CD4-positive, alpha-beta T cell treated with Interferon alpha-2 for 1 hour (primary cell): ENCODE measurements at places on chromosomes 6 and 20.
A peak's percentile ranks its signal among the peaks of the same experiment; 100 is the strongest.

DNA sequence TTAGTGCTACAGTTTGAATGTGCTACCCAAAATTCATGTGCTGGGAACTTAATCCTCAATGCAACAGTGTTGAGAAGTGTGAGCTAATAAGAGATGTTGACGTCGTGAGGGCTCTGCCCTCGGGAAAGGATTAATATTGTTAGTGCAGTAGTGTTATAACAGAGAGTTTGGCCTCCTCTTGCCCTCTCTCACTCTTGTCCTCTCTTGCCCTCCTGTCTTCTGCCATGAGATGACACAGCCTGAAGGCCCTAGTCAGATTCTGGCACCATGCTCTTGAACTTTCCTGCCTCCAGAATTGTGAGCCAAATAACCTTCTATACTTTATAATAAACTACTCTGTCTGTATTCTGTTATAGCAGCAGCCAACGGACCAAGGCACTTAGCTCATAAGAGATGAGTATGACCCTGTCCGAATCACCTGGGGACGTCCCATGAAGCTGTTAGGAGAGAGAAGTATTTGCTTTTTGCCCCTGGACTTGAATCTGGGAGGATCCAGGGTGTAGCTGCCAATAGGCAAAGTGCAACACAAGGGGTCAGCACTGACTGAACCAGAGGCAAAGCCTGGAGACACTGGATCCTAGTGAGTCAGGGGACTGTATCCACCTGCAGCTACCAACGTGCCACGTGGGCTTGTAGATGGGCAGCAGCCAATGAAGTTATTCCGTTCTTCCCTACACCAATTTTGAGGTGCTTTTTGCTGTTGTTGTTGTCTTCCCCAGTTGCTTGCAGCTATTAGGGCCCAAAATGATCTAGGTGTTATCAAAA, 233.7 kb downstream of the THBS2 start:
- no peak for DNase-seq

- no peak for DNase-seq
Observed at GRCh38 chr6:2695454-2696095, 55.1 kb downstream of the MYLK4 start.

DNA sequence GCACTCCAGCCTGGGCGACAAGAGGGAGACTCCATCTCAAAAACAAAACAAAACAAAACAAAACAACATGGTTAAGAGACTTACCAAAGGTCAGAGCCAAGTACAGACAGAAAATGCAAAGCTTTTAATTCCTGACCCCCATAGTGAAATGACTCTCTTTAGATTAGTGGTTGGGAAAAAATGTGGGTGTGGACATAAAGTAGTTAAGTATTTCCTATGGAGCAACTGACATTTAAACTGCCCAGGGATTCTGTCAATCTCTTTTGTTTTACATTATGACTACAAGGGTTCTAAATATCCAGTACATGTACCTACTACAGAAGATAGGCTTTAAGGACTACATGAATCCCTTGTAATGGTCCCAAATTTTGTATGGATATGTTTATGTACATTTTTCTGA, 75.1 kb downstream of the IRAK1BP1 start:
- no peak for DNase-seq

- no peak for DNase-seq
Observed at GRCh38 chr6:37690964-37691735, 6.5 kb downstream of the MDGA1 start.

DNA sequence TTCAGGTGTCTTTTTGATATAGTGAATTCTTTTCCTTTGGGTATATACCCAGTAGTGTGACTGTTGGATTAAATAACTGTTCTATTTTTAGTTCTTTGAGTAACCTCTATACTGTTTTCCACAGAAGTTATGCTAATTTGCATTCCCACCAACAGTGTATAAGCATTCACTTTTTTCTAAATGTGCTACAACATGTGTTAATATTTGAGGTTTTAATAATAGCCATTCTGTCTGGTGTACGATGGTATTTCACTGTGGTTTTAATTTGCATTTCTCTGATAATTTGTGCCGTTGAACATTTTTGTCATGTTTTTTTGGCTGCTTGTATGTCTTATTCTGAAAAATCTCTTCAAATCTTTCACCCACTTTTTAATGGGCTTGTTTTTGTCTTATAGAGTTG, 563.5 kb downstream of the GRIK2 start:
- no peak for DNase-seq

GRCh38 chr6:63883597-63883996, 248.0 kb downstream of the PHF3 start:
- DNase-seq: no peak

DNA sequence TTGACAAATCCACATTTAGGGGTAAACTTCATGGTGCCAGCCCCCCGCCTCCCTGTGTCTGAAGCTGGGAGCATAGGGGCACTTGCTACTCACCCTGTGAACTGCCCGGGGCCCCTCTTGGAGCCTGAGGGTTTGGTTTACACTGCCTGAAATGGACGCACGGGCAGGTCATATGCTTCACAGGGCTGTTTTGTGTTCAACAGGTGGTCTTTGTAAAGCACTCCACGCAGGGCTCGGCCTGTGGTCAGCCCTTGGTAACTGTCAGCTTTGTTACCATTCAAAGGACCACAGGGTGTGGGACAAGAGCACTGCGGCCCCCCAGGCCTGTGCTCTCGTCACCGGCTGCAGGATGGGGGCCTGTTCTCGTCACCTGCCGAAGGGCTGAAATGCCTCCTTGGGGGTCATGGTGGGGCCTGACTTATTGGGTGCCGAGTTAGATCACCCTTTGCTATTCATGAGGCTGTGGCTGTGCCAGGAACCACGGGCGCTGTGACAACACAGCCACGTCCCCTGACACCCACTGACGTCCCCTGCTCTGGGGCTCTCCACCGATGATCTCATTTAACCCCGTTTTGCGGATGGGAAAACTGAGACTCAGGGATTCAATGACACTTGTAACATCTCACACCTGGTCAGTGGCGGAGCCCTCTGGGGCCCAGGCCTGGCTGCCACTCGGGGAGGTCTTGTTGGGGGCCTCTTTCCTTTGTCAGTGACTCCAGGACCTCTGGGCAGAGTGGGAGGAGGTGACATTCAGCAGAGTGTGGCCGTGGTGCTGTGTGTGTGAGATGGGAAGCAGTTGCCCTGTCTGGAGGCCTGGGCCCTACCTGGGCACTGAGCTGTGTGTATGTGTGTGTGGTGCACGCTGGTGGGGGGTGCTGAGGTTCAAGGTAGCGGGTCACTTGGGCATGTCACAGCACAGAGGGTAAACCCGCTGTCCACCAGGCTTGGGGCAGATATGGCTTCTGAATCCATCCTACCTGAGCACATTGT, 24.9 kb downstream of the ZBP1 start:
- DNase-seq: no peak

DNA sequence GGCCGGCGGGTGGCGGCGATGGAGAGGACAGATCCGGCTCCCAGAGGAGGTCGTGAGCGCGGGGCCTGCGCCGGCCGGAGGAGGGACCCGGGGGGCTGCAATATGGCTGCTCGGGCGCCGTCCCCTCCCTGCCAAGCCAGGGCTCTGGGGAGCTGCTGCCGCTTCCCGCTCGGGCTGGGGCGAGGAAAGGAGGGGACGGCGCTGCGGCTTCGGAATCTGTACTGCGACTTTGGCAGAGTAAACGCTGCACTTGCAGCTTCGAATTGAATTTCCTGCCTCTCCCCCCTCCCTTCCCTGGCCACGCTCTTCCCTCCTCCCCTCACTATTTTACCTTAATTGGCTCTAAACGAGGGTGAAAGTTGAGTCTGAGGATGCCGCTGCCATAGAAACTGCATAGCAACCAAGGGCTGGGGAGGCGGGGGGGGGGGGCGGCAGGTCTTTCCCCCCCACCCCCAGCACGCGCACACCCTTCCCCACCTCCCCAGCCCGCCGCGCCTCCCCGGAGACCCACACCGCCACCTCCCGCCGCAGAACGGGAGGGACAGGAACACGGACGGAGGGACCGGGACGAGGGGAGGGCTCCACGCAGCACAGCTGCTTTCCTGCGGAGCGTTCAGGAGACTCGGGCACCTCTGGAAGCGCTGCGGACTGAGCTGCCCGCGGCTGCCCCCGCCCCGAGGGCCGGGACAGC, 93.9 kb downstream of the RNASET2 start:
- peak; percentile 50 for DNase-seq

- no peak for DNase-seq
Observed at GRCh38 chr20:62622877-62623487, 19.3 kb upstream of the SLCO4A1 start.

DNA sequence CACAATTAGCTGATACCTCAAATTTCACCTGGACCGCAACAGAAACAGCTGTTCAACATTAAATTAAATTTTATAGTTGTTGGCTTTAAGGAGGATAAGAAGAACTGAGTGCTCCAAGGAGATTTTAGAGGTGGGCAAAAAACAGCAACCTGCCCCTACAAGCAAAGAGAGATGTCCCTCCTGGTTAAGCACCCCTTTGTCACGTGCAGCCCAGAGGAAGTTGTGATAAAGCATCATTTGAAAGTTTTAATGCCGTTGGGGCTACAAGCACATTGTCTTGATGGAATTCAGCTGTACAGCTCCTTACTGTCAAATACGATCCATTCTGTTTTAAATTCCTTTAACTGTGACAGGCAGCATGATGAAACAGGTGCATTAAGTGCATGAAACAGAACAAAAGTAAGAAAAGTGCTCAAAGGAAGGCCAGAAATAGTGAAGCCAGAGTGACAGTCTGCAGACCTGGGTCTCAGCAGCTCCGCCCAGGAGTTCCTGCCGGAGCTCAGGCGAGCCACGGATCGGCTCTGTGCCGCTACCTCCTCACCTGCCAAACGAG, 195.0 kb downstream of the GMPR start:
- DNase-seq: no peak

- DNase-seq: peak; percentile 69
Observed at GRCh38 chr20:5205348-5206210, 78.8 kb downstream of the CDS2 start.

DNA sequence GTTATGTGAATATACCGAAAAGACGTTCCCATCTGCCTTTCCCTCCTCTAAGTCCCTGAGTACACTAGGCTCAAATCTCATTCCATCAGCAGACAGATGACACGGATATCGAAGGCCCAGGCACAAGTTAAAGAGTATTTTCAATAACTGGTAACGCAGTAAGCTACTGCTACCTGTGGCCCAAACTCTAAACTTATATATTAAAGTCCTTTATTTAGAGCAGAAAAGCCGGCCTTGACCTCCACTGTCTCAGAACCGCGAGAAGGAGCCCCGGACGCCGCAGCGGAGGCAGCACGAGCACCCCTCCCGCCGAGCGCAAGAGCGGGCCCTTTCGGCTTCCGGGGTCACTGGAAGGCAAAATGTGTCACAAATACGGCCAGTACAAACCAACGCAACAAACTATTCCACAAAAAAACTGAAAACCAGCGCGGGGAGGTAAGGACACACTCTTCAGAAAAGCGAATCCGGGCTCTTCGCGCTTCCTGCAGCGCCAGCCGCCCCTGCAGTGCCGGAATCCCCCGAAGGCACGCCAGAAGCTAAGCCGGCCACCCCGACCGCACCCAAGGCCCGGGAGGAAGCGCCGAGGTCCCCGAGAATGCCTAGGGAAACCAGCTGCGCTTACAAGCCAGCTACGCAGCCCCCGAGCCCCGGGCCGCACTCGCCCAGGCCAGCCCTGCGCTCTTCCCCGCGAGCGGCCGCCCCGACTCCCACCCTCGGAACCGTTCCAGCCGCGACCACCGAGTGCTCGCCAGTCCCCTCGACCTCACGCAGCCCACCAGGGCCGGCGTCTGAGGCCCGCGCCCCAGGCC, 681 bp downstream of the DIDO1 start:
- peak; percentile 63 for DNase-seq

- no peak for DNase-seq
Observed at GRCh38 chr20:12409501-12409900, 491.8 kb downstream of the BTBD3 start.

DNA sequence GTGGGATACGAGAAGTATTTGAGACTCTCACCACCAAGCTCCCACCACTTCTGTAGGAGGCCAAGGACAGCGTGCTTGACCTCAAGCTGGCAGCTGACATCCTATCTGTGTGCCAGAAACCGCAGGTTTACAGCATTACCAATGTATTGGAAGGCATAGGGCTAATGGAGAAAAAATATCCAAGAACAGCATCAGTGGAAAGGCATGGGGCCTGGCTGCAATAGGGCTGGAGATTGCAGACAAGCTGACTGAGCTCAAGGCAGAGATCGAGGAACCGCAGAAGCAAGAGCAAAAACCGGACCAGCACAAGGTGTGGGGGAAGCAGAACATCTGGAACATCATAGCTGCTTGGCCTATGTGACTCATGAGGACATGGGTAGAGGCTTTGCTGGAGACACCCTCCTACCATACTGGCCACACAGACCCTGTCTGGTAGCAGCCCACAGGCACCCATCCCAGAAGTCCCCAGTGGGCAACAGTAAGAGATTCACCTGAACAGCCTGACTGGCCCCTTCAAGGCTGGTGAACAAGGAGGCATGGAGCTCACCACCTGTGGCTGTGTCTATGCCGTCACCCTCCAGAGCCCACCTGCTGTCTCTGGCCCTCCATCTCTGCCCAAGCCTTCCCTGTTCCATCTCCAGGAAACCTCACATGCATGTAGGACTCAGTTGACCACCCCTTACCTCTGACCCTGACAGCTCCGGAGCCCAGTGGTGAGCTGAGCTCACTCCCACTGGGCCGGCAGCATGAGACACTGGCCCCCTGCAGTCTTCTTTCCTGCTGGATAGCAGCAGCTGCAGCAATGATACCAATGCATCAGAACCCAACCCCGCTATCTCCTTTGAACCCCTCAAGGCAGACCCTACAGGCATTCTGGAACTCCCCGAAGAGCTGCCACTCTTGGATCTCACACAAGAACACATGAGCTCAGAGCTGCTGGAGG, 171.1 kb downstream of the KIF6 start:
- no peak for DNase-seq

DNA sequence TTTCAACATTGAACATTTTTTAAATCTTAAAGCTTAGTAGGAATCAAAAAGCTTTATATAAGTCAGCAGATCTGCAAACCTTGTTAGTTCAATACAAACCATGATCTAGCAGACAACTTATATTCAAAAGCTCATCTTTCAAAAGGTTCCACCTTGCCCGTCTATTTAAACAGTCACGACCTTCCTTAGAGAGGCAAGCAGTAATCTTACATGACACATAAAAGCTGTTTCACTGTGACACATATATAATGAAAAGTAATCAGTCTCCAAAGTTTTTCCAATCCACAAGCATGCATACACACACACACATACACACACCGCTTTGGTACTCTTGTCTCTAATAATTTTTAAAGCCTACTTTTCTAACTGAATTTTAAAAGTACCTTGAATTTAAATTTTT, 12.9 kb downstream of the SOD2 start:
- DNase-seq: no peak

DNA sequence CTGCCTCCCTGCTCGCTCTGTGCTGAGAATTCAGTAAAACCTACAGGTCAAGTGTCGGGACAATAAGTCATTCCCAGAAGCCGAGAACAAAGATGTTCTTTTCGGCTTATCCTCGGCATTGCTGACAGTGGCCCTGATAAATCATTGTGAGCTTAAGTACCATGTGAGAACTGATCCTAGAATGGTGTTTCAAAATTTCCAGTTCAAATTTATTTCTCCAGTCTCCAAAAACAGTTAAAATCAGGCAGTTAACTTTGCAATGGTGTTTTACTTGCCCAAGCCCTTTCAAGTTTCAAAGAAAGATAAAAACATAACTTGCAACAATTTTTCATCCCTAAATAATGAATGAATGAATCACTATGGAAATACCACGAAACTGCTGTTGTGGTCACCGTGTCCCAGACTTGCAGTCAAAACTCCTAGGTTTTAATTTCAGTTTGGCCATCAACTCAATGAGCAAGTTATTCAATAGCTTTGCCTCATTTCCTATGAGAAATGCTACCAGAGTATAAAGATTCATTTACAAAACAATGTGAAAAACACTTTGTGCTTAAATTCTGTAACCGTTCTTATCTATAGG, 4.3 kb downstream of the ATP5F1E start:
- DNase-seq: no peak

GRCh38 chr20:31840906-31841816, 4.2 kb downstream of the FOXS1 start:
- DNase-seq: no peak

- peak; percentile 62 for DNase-seq
Observed at GRCh38 chr6:108841377-108841855, 6.8 kb upstream of the ARMC2 start.
